ENCODE measurements at places on chromosomes 2 and 18.

DNA sequence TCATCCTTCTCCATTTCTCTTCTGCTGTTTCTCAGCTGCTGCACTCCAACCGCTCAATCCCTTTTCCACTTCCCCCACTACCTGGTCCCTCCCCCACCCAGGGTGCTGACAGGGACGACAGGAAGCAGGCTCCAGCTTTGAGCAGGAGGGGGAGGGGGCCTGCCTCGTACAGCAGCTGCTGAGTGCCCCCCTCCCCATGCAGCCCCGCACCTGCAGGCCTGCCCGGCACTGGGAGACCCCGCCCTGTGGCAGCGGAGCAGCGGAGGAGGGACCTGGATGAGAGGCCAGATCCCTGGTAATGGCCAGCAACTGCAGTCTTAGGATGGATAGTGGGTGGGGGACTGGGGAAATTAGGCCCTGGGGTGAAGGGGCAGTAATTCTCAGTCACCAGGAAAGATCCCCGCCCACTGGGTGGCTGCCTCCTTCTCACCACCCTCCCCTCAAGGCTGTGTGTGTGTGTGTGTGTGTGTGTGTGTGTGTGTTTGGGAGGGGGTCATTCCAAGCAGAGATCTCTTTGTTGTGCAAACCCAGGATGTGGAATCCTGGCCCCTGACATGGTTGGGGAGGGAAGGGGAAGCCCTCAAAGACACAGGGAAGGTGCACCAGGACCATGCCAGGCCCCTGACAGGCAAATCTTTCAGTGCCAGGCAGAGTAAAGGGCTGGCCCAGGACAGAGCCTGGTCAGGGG lies 6.8 kb upstream of the CRYBA2 start:
- no peak for DNase-seq

DNA sequence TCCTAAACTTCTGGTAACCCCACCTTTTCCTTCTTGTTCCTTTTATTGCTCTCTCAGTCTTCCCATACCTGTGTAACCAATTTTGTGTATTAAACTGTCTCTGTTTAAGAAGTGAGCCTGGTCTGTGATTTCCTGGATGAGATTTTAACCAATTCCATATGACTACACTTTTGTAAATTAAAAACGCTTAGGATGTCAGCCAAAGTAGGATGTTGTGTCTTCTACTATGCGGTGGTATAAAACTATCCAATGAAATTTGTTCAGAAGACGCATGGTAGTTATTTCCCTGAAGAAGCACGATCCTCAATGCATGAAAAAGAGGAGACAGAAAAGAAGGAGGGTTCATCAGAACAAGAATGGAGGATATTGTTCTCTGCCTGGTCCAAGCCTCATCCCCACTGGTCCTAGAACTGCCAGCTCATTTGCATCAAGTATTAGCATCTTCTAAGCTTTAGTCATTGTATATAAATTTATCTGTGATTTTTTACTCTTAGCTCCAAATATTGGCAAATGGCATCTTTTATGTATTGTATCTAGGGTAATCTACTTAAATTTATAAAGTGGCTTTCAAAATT lies 127.4 kb downstream of the TGIF1 start:
- no peak for DNase-seq

DNA sequence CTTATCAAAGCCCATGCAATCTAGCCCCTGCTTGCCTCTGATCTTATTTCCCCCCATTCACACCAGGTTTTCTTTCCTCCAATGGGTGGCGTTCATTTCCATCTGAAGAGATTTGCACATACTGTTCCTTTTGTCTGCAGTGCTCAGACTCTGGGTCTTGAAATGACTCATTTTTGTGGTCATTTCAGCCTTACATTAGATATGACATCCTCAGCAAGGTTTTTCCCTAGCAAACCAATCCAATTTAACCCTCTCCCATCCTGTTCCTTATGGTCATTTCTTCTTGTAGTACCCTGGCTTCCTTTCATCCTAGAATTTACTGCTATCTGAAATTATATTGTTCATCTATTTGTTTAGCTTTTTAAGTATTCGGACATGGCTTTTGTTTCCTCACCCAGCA lies 42.5 kb upstream of the SCN1A start:
- no peak for DNase-seq

DNA sequence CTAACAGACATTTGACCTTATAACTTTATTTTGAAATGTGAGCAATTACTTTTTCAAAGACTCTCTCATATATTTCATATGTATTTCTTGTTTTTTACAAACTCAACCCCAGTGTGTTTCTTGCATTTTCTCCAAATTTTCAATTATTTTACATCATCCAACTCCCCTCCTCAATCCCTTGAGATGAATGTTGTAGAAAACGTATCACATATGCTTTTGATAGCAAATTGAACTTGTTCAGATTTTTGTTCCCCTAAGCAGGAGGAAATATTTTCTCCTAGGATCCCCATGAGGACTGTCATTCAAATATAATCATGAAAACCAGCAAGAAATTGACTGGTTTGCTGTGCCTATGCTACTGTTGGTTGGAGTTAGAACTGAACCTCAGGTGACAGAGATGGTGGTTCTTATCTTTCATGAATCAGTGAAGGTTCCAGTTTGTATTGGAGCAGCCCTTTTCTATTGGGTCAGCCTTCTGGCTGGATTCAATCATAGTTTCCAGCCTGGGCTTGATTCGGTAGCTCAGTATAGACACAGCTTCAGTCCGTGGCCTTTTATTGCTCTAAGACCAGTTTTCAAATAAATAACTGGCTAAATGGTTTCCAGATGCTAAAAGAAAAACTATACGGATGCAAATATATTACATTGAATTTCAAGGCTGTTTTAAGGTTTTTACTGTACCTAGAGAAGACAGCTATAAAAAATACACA lies 591.0 kb downstream of the EPHA4 start:
- DNase-seq: no peak

DNA sequence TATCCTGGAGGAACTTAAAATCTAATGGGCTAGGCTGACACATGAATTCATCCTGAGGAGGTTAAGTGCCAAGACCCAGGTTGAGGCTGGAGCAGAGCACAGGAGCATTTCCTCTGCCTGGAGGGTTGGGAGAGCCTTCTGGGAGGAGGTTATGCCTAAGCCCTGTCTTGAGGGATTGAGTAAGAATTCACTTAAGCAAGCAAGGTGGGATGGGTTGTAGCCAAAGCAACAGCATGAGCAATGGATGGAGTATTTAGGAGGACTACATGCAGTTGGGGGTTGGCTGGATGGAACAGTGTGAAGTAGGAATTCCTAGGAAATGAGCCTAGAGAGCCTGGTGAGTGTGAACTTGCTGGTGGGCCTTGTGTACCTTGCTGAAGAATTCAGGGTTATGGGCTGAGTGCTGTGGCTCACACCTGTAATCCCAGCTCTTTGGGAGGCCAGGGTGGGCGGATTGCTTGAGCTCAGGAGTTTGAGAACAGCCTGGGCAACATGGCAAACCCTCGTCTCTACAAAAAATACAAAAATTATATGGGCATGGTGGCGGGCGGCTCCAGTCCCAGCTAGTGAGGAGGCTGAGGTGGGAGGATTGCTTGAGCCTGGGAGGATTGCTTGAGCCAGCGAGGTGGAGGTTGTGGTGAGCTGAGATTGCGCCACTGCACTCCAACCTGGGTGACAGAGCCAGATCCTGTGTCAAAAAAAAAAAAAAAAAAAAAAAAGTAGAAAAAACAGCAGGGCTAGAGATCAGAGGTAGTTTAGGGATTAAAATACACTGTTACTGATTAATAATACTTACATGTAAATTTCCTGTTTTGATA lies 22.2 kb downstream of the TANC1 start:
- DNase-seq: no peak

DNA sequence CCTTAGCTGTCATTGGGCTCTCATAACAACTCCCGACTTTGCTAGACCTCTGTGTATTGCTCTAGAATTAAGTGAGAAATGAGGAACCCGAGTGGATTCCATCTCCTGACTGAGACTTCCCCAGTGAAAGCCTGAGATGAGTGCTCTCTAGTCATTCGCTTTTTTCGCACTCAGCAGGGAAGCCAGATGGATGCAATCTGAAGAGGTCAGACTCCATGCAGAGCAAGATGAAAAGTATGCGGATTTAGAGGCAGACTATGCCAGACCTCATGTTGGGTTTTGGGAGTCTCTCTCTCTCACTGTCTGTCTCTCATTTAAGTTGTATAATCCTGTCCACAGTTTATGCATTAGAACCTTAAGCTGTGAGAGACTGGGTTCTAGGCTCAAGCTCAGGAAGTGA lies 88.6 kb downstream of the SLC5A7 start:
- DNase-seq: no peak

GRCh38 chr2:70371753-70372152 lies 69.9 kb upstream of the FAM136A start:
- no peak for DNase-seq

- no peak for DNase-seq
These were observed 37.8 kb upstream of the CCDC195 start for GRCh38 chr2:224753743-224754540.

- DNase-seq: no peak
These were observed 50.0 kb downstream of the SLC8A1 start for GRCh38 chr2:40401896-40402295.

DNA sequence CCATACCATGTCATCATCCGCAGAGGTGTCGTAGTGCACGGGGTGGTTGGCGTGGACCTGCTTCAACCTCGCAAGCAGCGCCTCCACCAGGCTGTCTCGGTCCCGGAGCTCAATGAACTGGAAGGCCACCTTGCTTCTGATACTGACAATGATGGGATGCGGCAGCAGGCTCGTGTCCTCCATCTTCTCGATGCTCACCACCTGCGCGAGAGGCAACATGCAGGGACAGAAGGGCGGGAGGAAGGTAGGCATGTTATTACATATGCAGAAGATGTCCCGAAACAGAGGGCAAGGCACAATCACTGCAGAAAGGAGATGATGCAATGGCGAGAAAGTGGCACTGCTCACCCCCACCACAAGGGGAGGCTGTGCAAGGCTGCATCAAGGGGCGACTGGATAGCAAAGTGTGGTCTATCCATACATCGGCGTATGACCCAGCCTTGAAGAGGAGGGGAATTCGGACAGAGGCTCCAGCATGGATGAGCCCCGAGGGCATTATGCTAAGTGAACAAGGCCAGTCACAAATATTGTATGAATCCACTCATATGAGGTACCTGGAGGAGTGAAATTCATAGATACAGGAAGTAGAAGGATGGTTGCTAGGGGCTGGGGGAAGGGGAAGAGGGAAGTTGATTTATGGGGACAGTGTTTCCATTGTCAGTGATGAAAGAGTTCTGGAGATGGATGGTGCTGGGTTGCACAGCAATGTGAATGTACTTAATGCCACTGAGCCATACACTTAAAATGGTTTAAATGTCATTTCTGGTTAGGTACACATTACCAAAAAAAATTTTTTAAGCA lies 36.6 kb downstream of the RPL31 start:
- no peak for DNase-seq

DNA sequence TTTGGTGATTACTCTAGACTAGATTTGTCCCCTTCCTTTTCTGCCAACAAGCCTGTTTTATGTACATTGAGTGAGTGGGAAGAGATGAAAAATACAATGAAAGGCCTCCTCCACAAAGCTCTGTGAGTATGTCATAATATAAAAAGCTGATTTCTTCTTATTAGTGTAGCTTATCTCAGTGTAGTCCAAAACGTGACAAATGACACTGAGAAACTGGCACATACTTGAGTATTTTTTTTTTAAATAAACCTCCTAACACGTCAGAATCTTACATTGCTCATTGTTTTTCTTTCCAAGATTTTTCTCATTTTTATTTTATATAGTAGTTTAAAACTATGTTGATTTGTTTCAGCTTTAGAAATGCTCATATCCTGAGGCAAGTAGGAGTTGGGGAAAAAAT lies 17.9 kb upstream of the FIGN start:
- no peak for DNase-seq

GRCh38 chr2:29376541-29376940 lies 261.3 kb downstream of the CLIP4 start:
- no peak for DNase-seq

- no peak for DNase-seq
These were observed 2.5 kb downstream of the TMBIM1 start for GRCh38 chr2:218289639-218290315.

- DNase-seq: no peak
These were observed 429.1 kb upstream of the PKDCC start for GRCh38 chr2:41618754-41619153.

DNA sequence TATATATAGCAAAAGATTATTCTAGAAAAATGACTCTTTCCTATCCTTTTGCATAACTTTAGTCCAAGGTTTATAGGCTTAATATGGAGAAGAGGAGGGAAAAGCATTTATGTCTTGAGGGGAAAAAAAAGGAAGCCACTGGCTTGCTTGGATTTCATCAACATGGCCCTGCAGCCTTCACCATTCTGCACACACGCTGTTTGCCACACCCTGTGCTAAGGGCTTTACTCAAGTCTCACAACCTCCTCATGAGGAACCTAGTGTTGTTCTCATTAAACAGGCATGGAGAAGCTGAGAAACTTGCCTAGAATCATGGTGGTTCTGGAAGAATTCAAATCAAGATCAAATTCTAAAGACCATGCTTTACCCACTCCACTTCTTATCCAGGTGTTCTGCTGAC lies 117.3 kb upstream of the TTC39C start:
- DNase-seq: no peak

- DNase-seq: no peak
These were observed 30.1 kb upstream of the COL6A3 start for GRCh38 chr2:237444071-237444470.

DNA sequence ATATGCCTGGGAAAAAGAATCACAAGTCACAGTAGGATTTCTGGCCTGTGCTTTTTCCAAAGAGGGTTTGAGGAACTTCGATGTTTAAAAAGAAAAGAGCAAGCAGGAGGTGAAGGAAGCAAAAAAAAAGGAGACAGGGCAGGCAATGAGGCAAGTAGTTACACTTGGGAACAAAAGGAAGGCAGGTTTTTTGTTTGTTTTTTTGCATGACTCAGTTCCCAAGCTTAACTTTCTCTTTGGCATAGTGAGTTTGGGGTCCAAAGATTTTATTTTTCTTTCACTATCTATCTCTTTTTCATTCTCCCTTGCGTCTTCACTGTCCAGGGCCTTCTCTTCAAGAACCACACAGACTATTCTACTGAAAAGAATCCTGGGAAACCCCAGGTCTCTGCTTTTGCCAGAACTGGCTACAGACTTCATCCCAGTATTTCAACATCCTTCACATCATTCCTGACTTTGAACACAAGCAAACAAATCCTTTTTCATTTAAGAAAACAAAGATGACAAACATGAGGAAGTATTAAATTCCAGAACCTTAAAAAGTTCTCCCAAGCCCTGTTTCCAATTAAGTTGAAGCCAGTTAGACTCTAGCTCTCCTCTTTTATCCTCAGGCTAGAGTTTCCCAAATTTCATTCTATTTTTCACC lies 210.7 kb upstream of the RND3 start:
- DNase-seq: no peak

GRCh38 chr2:98734162-98734561 lies 3.2 kb upstream of the MGAT4A start:
- DNase-seq: no peak

DNA sequence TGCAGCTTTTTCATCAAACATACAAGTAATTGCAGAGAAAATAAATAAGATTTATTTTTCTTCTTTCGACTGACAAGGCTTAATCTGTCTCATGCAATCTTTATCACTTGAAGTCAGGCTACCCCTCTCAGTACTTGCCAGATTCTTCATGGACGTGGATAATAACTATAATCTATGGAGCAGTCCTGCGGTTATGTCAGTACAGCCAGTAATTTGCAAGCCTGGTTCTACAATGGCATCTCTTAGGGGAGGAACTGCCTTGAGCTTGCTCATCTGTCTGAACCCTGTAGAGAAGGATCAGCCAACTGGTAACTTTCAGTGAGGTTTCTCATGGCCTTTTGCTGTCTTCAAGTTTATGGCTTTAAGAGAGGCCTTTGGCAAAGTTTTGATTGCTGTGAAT lies 35.5 kb upstream of the LRRTM1 start:
- DNase-seq: no peak
